Foreskin keratinocyte (primary cell): ENCODE measurements at places on chromosomes 6 and 20. TPM values are rescaled to one million over a fixed set of nuclear protein-coding genes. Genes with fewer than 3 reads are reported as not detected.

DNA sequence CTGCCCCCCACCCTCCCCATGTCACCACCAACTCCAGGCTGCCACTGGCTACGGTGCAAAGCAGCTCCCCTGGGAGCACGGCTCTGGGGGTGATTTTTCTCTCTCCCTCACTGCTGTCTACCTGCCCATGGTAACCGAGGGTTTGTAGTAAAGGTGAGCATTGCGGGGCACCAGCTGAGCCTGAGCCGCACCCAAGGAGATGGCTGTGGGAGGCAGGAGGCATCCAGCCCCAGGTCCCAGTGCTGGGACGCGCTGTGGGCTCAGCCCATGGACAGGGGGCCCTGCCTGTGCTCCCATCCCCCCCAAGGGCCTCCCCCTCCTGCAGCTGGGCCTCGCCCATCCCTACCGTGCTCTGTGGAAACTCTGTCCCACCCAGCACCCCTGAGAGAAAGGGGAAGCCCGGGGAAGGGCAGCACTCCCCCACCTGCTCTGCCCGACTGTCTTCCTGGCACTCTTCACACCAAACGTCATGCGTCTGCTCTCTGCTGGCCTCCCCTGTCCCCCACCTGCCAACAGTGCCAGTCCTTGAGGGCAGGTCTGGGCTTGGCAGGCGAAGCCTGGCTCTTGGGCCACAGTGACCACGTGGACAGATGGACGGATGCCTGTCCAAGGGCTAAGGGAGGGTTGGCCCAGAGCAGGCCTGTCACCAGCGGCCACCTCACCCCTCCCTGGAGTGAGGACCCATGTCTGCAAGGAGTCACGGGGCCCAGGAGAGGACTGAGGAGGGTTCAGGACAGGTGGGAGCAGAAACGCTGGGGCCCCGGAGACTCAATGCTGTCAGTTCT lies 3.8 kb upstream of the CHRNA4 start:
- DNase-seq = no peak

GRCh38 chr6:158628542-158628941 lies 16.0 kb downstream of the DYNLT1 start:
- DNase-seq = no peak

DNA sequence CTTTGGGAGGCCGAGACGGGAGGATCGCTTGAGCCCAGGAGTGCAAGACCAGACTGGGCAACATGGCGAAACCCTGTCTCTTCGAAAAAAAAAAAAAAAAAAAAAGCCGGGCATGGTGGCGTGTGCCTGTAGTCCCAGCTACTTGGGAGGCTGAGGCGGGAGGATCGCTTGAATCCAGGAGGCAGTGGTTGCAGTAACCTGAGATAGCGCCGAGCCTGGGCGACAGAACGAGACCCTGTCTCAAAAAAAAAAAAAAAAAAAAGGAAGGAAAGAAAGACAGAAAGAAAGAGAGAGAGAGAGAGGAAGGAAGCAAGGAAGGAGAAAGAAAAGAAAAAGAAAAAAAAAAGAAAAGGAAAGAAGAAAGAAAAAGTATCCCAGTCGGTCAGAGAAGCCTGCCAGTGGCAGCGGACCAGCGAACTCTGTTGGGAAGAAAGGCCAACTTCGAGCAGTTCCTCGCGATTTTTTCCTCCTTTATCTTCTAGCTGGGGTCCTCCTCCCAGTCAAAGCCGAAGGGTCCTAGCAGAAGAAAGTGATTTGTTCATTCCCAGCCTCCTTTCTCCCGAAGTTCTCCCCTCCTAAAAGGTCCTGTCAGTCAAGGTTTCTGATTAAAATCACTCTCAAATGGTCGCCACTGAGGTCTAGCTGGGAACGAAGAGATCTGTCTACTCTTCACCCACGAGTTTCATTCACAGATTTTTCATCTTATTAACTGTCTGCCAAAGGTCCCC lies 2.4 kb upstream of the SYCP2L start:
- DNase-seq = no peak

- DNase-seq = no peak
Measured at GRCh38 chr20:45218124-45218523, 3.0 kb upstream of the SEMG2 start.

- no peak for DNase-seq
Measured at GRCh38 chr6:29665942-29666825, 9.3 kb downstream of the MOG start.

GRCh38 chr6:31169123-31169857 lies 1.2 kb downstream of the POU5F1 start:
- DNase-seq = peak; percentile 46

The CD93 gene
- not detected in 2 replicates for total RNA-seq

The HLA-DRB1 gene
- not detected in 2 replicates for total RNA-seq
